Mesenteric fat pad (tissue), 1 donor: ENCODE measurements at places on chromosomes 13 and 19.
A peak's percentile ranks its signal among the peaks of the same experiment; 100 is the strongest.

GRCh38 chr19:2236064-2236313, 140 bp downstream of the PLEKHJ1 start:
- DNase-seq, result no peak

GRCh38 chr19:5953030-5953589, 24.8 kb downstream of the RANBP3 start:
- DNase-seq, result no peak

DNA sequence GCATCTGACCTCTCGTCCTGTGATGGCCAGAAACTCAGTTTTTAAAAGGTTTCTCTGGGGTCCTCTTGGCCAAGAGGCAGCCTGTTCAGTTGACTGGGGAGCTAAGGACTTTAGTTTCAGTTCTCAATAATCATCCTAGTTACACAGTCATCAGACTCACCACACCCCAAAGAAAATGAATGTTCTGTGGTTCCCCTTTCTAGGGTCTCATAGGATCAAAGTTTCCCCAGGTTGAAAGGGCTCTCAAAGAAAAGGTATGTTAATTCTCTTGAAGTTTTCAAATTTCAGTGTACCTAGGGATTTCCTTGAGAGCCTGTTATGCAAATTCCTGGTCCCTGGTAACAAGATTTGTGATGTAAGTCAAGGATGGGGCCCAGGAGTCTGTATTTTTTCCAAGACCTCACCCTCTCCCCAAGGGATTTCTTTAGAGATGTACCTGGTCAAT, 94.9 kb downstream of the FAM216B start:
- DNase-seq, result no peak

- no peak for DNase-seq
Observed at GRCh38 chr13:84290386-84290785, 408.1 kb upstream of the SLITRK1 start.

- DNase-seq, result no peak
Observed at GRCh38 chr19:58328999-58329398, 2.2 kb downstream of the ZSCAN22 start.

GRCh38 chr19:6318772-6319171, 14.6 kb downstream of the ACER1 start:
- DNase-seq, result no peak

DNA sequence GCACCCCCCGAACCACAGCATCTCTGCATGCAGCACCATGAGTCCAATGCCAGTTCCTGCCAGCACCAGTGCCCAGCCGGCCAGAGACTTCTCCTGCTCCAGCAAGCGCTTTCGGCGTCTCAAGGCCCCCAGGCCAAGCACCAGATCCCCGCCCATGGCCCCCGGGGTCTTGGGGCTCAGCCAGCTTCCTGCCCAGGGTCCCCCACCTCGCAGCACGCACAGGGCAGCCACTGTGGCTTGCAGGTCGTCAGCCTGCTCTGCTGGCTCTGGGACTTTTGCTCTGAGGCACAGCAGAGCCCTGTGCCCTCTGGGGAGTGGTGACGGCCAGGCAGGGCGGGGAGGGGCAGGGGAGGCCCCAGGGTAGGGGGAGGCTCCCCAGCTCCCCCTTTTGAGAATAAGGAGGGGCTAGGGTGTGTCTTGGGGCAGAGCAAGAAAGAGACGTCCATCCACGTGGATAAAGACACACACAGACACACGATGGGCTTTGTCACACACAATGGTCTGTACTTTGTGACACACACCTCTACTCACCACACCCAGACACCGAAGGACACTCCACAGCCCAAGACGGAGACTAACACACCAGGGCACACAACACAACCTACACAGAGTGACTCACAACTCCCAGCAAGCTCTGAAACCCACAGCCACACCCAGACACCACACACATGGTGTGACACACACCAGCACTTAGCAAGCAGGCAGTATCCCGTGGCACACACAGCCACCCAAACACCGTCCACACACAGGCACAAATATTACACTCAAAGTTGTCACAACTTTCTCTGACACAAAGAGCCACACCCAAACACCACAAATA, at the start of gene KCNN4:
Gene KCNN4 (minus strand): TSS at position 268 of the 820 bp plus-strand sequence. CDS start 112 bp downstream, at position 156.
- DNase-seq, result no peak

- DNase-seq, result no peak
Observed at GRCh38 chr13:75825161-75825560, 189.0 kb downstream of the LMO7 start.

DNA sequence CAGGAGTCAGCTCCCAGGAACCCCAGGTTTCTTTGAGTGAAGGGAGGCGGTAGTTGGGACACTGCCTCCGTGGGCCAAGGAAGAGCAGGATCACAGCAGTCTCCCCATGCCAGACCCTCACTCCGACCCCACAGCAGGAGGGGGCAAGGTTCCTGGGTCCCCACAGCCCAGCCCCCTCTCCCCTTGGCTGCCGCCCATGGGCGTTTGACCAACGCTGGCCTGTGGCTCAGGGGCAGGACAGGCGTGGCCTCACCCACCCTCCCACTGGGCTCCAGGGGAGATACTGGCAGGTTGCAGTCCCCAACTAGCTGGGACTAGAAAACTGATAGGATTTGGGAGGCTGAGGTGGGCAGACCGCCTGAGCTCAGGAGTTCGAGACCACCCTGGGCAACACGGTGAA, 9.2 kb downstream of the COPE start:
- no peak for DNase-seq

- no peak for DNase-seq
Observed at GRCh38 chr13:26599860-26600259, 42.4 kb downstream of the WASF3 start.

DNA sequence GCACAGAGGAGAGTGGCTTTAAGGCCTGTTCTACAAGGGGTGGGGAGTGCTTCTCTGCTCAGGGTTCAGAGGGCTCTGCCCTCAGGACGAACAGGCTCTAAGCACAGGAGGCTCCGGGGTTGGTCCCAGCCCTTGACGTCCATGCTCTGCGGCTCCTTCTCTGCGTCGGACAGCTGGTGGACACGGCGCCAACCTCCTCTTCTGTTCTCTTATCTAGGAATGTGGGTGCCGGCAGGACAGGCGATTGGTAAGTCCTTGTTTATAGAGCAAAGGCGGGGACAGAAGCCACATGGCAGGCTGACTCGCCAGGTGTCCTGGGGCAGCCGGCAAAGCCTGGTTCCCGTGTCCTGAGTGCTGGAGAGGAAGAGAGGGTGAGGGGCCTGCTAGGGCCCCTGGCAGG, 8.4 kb upstream of the RPS15 start:
- DNase-seq, result no peak

DNA sequence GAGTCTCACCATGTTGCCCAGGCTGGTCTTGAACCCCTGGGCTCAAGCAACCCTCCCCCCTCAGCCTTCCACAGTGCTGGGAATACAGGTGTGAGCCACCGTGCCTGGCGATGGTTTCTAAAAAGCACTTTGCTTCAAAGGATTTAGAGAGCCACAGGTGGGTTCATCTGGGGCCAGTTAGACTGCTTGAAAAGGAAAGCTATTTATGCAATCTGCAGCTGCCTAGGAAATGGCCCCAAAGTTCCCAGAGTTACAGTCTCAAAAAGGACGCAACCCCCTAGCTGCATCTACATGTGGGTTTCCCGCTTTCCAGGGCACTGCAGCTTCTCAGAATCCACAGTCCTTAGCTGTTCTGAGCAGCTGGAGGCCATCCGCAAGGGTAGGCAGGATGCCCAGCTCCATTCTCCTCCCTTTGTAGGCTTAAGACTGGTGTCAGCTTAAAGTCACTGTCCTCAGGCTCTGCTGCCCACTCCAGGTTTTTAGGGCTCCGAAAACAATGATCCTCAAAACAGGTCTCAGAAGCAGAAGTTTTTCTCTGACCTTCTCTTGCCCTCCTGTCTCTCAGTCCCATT, 41.4 kb downstream of the ZNF823 start:
- no peak for DNase-seq

GRCh38 chr19:11045536-11045935, 43.7 kb upstream of the LDLR start:
- DNase-seq, result no peak

DNA sequence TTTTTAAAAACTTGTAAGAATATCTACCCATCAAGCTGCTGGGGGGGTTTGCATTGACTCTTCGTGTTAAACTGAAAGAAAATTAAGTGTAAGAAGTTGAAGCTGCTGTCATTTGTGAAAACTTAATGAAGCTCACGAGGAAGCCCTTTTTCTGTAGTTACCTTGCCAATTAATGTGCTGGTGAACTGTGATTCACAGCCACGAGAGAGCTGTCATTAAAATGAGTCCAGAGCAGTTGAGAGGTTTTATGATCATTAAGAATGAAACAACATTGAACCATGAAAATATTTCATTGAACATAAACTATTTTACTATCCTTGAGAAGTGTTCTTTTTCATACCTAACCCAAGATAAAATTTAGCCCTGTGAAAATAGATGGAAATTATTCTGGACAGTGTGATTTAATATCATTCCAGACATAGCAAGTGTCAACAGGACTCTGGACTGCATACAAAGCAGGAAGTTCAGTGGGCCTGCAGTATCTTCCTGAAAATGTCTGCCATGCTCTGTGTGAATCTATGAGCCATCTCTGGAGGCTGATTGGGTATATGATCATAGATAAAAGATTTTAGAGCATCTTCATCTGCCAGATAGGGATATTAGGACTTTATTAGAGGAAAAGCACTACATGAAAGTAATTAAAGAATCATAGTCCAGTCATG, 53.8 kb downstream of the DPY19L3 start:
- no peak for DNase-seq

GRCh38 chr13:23146006-23146405, 34.8 kb upstream of the SGCG start:
- DNase-seq, result no peak

DNA sequence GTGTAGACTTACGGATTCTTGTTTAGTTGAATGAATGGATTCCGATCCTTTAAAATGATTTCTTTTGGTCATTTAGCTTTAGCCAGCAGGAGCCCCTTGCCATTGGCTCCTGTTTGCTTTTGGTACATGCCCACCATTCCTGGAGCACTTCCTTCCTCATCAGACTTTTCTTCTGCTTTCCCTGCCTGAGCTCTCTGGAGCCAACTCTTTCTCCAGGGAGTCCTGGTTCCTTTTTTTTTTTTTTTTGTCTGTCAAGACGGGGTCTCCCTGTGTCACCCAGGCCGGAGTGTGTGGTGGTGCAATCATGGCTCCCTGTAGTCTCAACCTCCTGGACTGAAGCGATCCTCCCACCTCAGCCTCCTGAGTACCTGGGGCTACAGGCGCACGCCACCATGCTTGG, 37.8 kb downstream of the SMARCA4 start:
- DNase-seq, result no peak

- peak; percentile 22 for DNase-seq
Observed at GRCh38 chr19:30579419-30579818, 207.2 kb downstream of the ZNF536 start.

DNA sequence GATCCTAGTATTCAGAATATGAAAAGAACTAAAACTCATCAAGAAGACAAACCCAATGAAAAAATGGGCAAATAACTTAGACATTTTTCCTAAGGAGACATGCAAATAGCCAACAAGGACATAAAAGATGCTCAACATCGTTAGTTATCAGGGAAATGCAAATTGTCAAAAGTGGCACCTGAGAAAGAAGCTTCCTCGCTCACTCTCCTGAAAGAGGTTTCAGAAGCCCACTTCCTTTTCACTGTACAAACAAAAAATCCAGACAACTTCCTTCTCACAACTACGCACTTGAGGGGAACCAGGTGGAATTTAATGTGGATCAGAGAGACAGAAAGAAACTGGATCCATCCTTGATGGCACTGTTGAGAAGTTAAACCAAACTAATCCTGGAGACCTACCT, 41.5 kb downstream of the KLF12 start:
- DNase-seq, result no peak

- no peak for DNase-seq
Observed at GRCh38 chr13:60150538-60150937, 13.2 kb downstream of the DIAPH3 start.

- DNase-seq, result no peak
Observed at GRCh38 chr13:71394176-71394575, 472.8 kb downstream of the DACH1 start.

GRCh38 chr19:35733180-35734125, 8.8 kb downstream of the IGFLR1 start:
- no peak for DNase-seq
